ENCODE measurements at places on chromosomes 2 and 18.

- no peak for DNase-seq
Measured at GRCh38 chr2:29159125-29159524, 43.9 kb downstream of the CLIP4 start.

DNA sequence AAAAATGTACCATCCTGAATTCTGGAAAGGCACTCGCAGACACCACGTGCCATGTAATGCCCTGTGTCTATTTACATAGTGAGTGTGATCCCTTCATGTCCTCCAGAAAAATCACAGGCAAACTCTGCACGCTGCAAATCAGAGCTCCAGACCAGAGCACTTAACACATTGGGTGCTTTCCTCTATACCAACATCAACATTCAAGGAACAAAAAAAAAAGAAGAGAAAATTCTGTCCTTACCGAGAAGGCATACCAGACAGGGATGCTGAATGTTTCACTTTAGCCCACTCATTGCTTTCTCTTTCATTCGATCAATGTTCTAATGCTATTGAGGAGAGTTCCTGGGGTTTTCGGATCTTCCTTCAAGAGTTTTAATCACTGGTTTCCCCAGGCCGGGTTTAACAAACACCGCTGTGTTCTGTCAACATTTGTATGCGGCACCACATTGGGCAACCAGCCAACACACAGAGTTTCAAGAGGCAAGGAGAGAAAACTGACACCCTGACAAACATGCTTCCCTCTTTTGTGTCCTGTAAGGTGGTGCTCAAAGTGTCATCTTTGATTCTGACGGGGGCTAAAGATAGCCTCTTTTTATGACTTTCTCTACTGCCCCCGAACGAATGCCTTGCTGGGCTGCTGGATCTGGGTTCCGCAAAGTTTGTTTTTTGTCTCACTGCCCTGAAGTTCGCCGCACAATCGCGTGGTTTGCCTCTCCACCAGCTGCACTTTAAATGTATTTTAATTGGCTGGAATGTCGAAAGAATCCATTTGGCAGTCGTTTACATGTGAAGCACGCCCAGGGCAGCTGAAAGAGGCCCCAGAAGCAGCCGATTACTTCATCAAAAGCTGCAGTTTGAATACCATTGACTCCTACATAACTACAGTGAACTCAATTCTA, 106.4 kb upstream of the NCKAP5 start:
- no peak for DNase-seq

GRCh38 chr18:76451396-76452331, 43.4 kb downstream of the ZNF516 start:
- DNase-seq: no peak

- DNase-seq: no peak
Measured at GRCh38 chr2:28011322-28011737, 120.8 kb downstream of the BABAM2 start.

GRCh38 chr18:63551769-63552168, 9.6 kb downstream of the SERPINB12 start:
- no peak for DNase-seq
